ENCODE measurements at places on chromosomes 5 and 9. TPM values are rescaled to one million over a fixed set of nuclear protein-coding genes. Genes with fewer than 3 reads are reported as not detected.

DNA sequence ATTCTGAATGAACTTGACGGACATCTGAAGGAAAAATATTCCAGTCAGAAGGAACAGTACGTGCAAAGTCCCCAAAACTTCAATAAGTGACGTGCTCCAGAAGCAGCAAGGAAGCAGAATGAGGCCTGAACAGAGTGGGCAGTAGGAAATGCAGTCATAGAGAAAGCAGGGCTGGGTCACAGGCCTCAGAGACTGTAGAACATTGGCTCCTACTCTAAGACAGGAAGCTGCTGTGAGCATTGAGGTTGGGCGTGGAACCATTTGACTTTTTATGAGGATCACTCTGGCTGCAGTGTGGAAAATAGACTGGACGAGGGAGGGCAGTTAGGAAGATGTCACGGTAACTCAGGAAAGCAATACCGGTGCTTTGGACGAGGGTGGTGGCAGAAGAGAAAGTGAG is 64.0 kb downstream of the DOCK8 start:
- DNase-seq: no peak

DNA sequence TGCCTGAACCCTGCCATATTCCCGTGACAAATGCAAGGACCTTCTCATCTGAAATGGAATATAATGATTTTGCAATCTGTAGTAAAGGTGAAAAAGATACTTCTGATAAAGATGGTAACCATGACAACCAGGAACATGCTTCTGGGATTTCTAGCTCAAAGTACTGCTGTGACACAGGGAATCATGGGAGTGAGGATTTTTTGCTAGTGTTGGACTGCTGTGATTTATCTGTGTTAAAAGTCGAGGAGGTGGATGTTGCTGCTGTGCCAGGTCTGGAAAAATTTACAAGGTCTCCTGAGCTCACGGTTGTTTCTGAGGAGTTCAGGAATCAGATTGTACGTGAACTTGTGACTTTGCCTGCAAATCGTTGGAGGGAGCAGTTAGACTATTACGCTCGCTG is 33.5 kb downstream of the AOPEP start:
- no peak for DNase-seq

- no peak for DNase-seq
Observed at GRCh38 chr9:84856181-84856632, 186.7 kb downstream of the NTRK2 start.

DNA sequence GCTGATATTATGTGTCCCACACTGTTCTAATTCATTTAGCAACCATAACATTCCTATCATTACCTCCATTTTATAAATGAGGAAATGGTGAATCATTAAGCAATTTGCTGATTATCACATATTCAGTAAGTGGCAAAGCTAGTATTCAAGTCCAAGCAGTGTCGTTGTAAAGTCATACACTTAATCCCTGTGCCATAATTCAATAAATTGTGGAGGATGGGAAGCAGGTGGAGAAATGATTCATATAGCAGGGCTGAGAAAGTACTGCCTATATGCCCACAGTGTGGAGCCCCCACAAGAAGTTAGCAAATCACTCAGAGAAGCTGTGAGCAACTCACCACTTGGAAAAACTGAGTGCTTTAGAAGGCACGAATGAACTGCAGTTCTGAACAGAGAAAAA is 691.0 kb downstream of the PTPRD start:
- no peak for DNase-seq

DNA sequence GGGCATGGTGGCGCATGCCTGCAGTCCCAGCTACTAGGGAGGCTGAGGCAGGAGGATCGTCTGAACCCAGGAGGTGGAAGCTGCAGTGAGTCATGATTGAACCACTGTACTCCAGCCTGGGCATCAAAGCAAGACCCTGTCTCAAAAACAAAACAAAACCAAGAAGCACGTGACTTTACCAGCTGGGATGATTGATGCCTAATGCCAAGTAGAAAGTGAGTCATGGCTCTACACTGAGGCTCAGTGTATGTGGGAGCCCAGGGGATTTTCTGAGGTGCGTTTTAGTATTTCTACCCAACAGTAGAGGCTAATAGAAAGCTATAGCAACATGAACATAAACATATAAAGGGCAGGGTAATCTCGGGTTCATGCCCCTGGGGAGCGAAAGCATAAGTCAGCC is 13.9 kb upstream of the BRD3OS start:
- DNase-seq: no peak

DNA sequence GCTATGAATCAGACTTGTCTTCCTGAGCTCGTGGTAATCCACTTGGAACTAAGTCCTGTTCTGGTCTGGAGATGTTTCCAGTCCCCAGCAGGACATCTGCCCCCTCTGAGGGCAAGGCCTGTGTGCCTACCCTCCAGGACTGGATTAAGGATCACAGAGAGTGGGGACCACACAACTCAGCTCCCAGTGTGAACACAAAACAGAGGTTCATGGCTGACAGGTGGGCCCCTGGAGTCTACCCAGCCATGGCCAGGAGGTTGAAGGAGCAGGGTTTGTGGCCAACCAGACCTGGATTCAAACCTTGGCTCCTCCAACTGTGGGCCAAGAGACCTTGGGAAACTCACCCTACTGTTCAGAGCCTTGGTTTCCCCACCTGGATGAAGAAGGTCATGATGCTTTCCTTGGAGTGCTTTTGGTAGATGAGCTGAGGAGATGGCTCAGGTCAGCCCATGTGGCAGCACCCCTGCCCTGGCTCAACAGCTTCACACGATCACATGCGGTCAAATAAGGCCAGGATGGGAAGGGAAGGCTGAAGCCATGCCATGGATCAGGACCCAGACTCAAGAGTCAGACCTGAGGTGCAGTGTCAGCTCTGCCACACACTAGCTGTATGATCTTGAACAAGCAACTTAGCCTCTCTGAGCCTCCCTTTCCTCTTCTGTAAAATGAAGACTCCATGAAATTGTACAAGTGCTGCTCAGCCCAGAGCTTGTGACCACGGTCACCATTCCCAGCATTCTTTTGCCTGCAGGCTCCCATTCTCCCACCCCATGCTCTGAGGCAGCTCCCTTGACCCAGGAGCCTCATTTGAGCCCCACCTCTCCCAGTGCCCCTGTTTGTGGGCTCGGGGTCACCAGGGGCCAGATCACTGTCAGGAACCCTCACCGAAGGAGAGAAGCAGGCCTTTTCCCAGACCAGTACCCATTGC is 27.3 kb upstream of the ANGPTL2 start:
- DNase-seq: no peak

DNA sequence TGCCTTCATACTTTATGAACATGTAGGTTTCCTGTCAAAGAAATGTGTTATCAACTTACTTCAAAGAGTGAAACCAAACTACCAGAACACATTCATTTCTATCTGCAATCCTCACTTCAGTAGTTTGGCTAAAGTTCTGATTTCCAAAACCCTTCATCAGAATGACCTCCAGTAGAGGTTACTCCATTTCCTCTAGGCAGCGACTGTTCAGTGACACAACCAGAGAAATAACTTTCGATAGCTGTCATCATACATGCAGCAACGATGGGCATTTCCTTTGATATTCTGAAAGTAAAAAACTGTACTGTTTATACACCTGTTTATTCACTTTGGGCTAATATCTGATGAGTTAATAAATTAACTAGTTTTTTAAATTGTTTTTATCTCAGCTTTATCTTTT is 532.5 kb upstream of the IZUMO3 start:
- DNase-seq: no peak

DNA sequence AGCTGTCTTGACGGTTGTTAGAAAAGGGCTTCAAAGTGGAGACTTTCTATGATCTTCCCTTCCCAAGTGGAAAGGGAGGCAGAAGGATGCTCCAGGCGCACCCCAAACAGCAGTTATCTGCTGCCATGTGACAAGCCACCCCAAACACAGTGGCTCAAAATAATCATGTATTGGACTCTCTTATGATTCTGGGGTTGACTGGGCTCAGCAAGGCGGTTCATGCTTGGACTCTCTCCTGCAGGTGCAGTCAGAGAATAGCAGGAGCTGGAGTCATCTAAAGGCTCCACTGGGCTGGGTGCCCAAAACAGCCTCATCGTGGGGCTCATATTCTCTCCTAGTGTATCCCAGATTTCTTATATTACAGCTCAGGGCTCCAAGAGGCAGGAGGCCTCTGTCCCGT is 177.6 kb upstream of the IER5L start:
- DNase-seq: no peak

GRCh38 chr9:95515272-95516113 is 1.3 kb downstream of the PTCH1 start:
- DNase-seq: peak; percentile 85

DNA sequence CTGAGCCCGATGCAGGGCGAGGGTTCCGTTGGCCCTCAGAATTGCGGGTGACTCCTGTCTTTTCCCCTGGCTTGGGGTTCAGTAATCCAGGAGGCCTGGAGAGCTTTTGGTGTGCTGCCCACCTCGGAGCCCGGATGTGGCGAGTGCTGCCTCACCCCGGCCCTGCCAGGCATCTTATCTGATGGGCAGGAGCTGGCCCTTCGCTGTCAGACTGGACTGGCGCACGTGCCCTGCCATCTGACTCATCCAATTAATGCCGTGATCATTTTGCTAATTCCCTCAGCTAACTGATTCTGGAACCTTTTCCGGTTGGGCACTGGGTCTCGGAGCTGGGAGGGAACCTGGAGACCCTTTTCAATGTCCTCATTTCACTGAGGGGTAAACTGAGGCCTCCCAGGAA is 34.6 kb downstream of the RXRA start:
- no peak for DNase-seq

GRCh38 chr5:43017428-43017815 is 22.7 kb downstream of the ANXA2R start:
- no peak for DNase-seq

GRCh38 chr9:14616188-14616982 is 76.8 kb downstream of the ZDHHC21 start:
- peak; percentile 8 for DNase-seq

DNA sequence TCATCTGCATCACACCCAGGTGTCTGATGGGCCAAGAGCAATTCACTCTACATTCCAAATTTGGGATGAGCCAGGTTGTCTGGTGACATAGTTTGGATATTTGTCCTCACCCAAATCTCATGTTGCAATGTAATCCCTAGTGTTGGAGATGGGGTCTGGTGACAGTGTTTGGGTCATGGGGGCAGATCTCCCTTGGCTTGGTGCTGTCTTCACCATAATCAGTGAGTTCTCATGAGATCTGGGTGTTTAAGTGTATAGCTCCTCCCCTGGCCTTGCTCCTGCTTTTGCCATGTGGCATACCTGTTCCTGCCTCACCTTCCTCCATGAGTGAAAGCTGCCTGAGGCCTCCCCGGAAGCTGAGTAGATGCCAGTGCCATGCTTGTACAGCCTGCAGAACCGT is 7.4 kb upstream of the SIL1 start:
- DNase-seq: no peak

FBXL7 gene
- 8.4 TPM for total RNA-seq

HTR1A gene
- not detected for total RNA-seq

CTNND2 gene
- total RNA-seq: 2.9 TPM

ELOVL7 gene
- total RNA-seq: 2.6 TPM

All from H7 (cell line).